ENCODE measurements at places on chromosomes 2 and 18. TPM values are rescaled to one million over a fixed set of nuclear protein-coding genes. Genes with fewer than 3 reads are reported as not detected.

- DNase-seq, result no peak
Measured at GRCh38 chr2:179446476-179447141, 182.0 kb upstream of the SESTD1 start.

DNA sequence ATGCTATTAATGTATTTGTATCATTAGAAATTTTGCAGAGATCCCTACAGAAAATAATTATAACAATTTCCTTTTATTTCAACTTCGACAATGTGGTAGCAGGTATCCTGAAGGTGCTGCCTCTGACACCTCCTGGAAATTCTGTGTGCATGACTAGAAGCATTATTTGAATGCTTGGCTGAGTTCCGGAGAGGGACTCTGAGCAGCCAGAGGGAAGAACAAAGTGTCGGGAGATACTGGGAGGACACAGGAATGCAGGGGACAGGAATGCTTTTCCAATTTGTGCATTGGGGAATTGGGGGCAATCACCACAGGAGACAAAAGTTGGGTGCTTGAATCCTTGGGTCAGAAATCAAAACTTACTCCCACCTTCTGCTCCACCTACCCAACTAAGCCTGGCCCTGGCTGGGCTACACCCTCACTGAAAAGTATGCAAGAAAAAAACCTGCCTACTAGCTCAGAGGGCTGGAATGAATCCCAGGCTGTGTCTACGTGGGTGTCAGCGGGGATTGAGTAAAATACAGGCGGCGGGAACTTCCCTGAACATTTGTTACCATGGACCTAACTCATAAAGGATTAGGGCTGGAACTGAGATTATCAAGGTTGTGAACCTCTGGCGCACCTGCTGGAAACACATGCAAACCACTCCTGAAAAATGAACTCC lies 299.3 kb downstream of the SOX11 start:
- no peak for DNase-seq

- no peak for DNase-seq
Measured at GRCh38 chr18:24219561-24220317, 80.9 kb downstream of the CABYR start.

GRCh38 chr2:139000131-139000785 lies 220.1 kb upstream of the NXPH2 start:
- no peak for DNase-seq

DNA sequence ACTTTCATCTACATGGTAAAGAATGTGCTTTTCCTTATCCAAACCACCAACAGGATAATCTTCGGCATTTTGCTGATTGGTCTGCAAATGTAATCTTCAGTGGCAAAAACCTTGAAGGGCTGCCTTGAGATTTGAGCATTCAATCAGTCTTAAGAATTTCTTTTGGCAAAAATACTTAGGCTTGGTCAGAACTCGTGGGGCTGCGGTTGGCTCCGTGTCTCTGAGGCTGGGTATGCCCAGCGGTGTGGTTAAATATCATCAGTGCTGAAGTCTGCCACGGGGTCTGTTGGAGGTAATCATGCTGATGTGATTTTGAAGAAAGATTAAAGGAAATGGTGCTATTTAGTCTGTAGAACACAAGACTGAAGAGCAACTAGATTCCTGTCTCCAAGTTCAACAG lies 262.6 kb downstream of the EN1 start:
- no peak for DNase-seq

DNA sequence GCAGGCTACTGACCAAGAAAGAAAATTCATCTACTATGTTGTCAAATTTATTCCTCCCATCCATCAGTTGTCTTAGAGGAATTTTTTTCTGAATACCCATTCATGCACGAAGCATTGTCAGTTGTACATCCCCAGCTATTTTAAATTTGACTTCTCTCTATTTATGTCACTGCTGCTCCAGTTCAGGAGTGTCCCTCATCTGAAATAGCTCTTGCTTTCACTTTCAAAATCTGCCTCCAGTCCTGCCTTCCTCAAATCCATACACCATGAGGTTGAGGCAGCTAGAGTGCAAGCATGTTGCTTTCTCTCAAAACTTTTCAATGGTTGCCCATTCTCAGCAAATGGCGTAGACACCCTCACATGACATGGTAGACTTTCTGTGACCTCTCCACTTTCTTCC lies 335.4 kb upstream of the CDH2 start:
- DNase-seq, result no peak

DNA sequence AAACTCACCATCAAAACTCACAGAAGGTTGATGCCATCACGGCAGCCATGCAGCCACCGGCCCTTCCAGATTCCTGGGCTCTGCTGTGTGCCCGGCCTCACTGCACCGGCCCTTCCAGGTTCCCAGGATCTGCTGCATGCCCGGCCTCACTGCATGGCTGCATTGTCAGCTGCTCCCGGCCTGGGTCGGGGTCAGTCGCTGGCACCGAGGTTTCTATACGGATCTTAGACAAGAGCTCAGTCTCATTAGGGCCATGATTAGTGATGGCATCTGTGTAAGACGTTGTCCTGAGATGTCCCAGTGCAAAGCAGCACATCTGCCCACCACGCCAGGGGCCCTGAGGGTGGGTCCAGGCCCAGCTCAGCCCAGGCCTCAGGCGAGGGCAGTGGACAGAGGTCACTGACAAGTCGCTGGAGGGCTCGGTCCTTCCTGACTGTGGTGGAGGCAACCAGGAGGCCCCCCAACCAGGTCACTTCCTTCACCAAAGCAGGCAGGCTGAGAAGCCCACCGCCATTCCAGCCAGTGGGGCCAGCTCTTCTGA lies 29.4 kb downstream of the TMEM18 start:
- DNase-seq, result no peak

GRCh38 chr2:74544634-74545033 lies 9.1 kb downstream of the LOXL3 start:
- DNase-seq, result no peak

GRCh38 chr2:95232232-95232631 lies 24.9 kb downstream of the ZNF892 start:
- DNase-seq, result no peak

- DNase-seq, result no peak
Measured at GRCh38 chr2:3520591-3520990, 1.3 kb upstream of the ADI1 start.

GRCh38 chr2:29055601-29056000 lies 18.7 kb downstream of the PCARE start:
- no peak for DNase-seq

The INSIG2 gene
- 19.3 TPM for polyA plus RNA-seq

The CD8B2 gene
- 0.04 TPM for polyA plus RNA-seq

The PDCD1 gene
- 0.13 TPM for polyA plus RNA-seq

The KIAA2012 gene
- polyA plus RNA-seq, result 0.37 TPM

The ITPRID2 gene
- 56.1 TPM for polyA plus RNA-seq

The C2orf15 gene
- 0.37 TPM for polyA plus RNA-seq

The CCDC85A gene
- 3.2 TPM for polyA plus RNA-seq
